ENCODE measurements at places on chromosomes 1 and 21.
A peak's percentile ranks its signal among the peaks of the same experiment; 100 is the strongest.

DNA sequence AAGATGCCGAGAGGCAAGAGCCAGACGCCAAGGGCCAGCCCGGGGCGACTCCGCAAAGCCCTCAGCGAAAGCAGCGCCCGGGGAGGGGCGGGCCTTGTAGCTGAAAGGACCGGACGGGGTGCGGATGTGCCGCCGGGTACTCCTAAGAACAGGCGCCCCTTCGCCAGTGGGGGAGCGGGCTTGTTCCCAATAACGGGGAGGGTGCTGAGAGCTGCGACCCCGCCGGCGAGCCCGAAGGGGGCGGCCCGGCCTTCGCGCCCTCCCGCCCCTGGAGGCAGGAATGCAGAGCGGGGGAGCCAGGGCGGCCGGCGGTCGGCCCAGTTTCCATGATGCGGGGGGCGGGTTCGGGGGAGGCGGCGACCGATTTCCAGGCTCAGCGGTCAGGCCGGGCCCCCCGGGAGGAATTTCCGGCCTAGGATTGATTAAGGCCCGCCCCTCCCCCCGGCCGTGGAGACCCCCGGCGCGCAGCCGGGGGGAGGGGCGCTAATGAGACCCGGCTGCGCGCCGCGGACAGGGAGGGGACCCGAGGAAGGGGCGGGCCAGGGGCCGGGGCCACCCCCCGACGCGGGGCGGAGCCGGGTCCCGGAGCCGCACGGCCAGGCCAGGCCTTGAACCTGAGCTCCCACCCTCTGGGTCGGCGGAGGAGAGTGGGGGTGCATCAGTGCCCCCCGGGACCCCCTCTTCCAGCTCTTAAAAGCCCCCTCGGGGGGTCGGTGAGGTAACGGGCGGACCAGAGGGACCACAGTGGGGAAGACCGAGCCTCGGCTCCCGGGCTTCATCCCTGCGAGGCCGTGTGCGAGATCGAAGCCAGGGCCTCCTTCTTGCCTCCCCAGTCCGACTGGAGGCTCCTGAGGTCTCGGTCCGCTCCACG, 898 bp upstream of the TMEM200B start:
- peak; percentile 77 for DNase-seq

GRCh38 chr1:237527761-237528160, 363.0 kb downstream of the ZP4 start:
- no peak for DNase-seq

- DNase-seq = no peak
Measured at GRCh38 chr1:234541286-234541975, 62.5 kb upstream of the TARBP1 start.

DNA sequence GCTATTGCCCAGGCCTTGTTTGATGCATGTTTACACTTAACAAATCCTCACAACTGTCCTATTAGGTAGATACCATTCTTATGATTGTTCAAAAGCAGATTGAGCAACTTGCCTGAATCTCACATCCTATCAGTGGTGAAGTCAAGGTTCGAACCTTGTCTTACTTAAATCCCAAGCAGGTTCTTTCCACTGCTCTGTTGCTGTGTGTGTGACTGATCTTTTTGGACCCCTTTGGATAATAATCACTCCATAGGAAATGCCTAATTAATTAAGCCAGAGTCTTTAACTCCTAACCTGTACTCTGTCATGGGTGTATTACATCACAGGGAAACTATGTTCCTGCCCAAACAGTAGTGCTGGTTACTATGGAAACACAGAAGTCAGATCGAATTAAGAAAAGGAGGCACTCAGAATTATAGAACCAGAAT, 84.2 kb downstream of the SPATA46 start:
- DNase-seq = no peak

DNA sequence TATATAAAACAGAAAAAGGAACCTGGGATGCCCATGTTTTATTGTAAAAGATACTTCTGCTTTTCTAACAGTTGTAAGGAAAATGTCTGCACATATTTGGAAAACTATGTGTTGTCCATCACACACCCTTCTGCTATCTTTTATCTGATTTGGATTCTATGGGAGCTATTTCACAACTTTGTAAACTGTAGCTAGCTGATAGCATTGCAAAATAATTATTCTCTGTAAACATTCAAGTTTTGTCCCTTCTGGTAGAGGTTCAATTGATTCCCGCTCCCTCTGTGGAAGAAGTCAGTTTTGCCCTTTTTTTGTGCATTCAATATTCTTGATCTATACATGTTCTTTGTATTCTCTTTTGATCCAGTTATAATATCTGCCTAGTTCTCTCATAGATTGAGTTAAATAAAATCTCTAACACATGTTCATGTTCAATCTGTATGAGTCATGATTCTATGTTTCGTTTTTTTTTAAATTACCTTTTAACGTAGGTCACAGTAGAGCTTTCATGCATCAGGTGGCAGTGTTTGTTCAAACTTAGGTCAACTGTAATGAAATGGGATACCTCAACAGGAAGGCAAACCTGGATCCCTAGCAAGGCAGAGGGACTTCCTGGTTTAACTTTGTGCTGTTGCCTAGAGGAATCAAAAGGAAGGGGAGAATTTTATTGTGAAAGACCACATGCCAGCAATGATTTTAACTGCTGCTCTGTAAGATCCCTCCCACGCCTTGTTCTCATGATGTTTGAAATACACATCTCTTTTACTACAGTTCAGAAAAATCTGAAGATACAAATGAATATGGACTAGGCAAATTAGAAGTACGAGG, 26.0 kb upstream of the BCL9 start:
- DNase-seq = no peak
